Activated T-helper 1 cell treated with Interleukin-2 at 50 U/mL for 16 hours (primary cell): ENCODE measurements at places on chromosomes 4 and X.

DNA sequence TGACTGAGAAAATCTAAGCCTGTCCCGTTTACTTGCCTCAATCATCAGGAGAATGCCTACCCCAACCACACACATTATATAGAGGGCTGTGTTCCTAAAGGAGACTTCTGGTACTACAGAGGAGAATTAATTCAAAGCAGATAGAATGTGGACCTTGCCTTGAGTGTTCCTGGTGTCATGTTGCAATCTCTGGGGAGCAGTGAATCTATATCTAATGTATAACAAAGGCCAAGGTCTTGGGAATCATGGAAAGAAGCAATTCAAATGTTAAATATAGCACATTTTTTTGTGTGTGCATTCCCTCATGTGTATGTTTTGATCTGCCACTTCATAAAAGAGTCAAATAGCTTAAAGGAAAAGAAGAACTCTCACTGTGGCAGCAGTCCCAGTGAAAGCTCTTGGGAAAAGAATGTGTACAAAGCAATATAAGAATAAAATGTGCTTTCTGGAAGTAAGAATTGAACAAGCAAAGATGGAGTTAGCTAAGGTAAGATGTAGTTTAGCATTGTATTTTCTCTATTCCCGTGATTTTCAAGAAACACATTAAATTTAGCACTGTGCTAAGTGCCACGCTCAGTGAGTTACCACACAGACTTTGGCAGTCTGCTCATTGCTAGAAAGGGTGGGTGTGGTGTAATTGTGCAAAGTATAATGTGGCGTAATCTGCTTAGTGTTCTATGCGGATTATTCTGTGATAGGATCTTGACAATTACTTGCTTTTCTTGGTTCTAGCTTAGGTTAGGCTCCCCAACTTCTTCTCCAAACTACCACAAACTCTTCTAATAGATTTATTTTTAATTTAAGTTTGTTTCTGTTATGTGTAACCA, 13.7 kb downstream of the ADH6 start:
- DNase-seq: no peak

GRCh38 chr4:15106399-15106798, 104.1 kb downstream of the CPEB2 start:
- no peak for DNase-seq

DNA sequence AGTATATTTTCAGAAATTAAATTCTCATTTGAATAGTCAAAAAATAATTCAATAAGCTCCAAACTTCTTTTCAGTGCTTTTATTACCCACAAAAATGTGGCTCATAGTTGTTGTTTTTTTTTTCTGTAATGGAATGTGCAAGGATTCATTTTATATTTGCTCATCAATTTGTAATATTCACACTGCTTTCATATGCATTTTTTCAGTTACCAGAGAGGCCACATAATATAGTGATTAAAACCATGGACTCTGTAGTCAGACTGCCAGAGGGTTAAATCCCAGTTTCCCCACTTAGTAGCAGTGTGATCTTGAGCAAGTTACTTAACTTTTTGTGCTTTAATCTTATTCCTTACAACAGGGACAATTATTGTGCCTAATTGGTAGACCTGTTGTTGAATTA, 64.5 kb downstream of the FAM9B start:
- no peak for DNase-seq

DNA sequence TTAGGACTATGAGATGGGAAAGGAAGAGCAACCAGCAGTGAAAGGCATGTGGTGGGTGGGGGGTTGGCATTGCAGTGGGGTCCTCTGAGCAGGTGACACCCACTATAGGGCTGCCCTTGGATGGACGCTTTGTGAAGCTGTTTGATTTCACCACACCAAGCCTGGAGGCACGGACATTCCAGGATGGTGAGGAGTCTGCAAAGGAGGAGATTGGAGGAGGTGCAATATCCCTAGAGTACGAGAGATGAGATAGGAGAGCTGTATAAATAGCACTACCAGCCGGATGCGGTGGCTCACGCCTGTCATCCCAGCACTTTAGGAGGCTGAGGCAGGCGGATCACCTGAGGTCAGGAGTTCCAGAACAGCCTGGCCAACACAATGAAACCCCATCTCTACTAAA, 42.3 kb downstream of the SHOX start:
- no peak for DNase-seq

DNA sequence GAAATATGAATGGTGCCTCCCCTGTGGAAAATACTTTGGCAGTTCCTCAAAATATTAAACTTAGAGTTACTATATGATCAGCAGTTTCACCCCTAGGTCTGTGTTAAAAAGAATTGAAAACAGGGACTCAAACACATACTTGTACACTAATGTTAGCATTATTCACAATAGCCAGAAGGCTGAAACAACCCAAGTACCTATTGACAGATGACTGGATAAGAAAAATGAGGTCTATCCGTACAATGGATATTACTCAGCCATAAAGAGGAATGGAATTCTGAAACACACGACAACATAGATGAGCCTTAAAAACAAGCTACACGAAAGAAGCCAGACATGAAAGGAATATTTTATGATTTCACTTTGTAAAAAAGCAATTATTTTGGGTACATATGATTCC, 54.9 kb downstream of the PGRMC2 start:
- DNase-seq: no peak

- DNase-seq: no peak
Observed at GRCh38 chrX:145609951-145610511, 207.6 kb upstream of the SLITRK2 start.

DNA sequence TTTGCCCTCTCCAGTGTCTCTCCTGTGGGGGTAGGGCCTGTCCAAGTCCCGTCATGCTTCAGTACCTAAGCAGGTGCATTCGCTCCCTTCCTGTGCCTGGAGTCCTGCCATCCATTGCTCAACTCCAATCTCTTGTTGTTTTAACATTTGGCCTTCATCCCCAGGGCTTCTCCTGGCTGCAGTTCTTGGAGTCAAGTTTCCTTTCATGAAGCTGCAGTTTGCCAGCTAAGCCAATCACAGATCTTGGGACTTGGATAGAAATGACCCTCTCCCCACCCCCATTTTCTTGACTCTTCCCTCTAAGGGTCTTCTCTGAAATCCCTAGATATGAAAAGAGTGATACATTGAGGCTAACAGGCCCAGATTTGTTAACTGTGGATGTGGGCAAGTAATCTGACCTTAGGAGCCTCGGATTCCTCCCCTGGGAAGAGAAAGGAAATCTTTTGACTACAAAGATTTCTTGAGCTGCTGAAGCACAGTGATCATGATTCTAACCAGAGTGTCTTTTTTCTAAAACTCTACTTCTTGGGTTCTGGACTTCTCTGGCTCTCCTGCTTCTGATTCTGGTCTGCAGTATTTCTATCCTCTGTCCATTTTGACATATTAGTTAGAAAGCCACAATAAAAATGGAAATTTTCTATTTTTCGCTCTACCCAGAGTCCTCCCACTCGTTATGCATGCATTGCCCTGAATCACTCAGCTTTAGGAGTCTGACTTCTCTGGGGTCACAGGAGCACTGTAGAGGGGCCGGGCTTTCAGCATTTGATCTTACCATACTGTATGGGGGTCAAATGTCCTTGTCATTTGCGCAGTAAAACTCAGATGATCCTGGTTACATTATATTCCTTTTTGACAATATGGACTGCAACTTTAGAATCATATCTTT, 61.0 kb downstream of the CHRNA9 start:
- DNase-seq: no peak

DNA sequence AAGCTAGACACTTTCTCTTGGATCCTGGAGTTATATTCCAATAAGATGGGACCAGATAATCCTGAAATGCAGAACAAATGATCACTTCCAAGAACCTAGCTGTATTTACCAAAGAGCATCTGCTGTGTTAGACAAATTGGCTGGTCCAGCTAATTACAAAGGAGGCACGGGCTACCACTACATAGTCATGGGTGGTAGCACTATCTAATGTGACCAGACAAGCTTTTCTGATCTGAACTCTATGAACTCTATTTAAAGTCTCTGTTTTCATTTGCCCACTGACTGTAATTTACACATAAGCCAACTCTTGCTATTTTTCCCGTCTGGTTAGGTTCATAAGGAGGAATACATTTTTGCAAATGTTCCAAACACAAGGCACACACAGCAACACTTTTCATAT, 34.6 kb downstream of the LNX1 start:
- DNase-seq: no peak
